ENCODE measurements at places on chromosomes 2 and 18.

DNA sequence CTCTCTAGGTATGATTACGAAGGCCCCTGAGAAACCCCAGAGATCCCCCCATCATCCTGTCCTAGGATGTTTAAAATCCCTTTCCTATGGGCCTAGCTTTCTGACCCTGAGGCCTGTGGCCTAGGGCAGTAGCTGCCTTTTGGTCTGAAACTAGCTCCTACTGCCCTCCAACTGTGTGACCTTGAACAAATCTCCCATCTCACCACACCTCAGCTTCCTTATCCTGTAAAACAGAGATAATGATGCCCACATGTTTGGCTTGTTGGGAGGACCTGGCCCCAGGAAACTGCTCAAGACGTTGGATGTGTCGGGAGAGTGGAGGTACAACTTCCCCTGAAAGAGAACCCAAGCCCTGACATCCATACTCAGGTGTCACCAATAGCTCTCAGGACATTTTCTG lies 213.2 kb downstream of the SMAD2 start:
- H3K4me1 ChIP-seq = no peaks in the 10 kb centered on the region
- no peaks in the 10 kb centered on the region for H3K27me3 ChIP-seq
- no peaks in the 10 kb centered on the region for H3K36me3 ChIP-seq
- H3K27ac ChIP-seq = no peak overlapping the region

DNA sequence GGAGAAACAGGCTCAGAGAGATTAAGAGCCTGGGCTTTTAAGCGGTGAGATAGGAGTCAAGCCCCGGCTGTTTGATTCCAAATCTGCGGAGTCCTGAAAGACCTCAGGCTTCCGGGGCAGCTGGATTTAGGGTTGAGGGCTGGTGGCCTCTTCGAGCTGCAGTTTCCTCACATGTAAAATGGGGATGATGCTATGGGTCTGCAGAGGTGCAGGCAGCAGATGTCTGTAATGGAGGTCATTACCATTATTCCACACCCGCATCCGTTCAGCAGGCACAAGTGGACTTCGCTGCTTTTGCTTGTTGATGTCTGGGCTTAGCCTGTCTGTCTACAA lies 175.6 kb upstream of the HS6ST1 start:
- H3K36me3 ChIP-seq = no peaks in the 10 kb centered on the region
- H3K4me3 ChIP-seq = no peak overlapping the region
- DNase-seq = no peak
- peaks cover 10% of the 10 kb centered on the region for H3K4me1 ChIP-seq
- H3K27me3 ChIP-seq = peaks cover 7% of the 10 kb centered on the region

DNA sequence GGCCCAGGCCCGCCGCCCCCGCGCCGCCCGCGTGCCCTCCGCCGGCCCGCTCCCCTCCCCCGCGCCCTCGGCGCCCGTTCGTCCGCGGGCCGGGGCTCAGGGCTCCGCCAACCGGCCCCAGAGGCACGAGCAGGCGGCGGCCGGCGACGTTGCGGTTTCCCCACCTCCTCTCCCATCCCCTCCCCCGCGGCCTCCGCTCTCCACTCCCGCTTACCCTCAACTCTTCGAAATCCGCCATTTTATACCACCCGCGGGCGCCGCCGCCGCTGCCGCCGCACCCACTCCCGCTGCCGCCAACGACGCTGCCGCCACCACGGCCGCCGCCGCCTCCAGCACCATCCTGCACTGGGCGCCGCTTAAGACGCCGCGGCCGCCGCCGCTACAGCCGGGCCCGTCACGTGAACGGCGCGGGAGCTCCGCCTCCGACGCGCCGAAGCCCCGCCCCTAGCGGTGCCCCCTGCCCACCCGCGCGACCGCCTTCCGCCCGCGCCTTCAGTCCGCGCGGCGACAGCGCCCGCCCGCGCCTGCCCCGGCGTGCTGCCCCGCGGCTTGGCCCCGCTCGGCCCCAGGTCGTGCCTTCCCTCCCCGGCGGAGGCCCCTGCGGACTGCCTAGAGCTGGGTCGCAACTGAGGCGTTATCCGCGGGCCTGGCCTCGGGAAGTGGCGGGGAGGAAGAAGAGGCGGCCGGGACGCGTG lies at the start of the genes KATNAL2 and PIAS2:
Gene KATNAL2, plus strand, starts transcription at position 495 of the 695 bp plus-strand sequence. CDS start 29,271 bp downstream, outside the sequence.
Gene PIAS2, minus strand, starts transcription at position 400 of the 695 bp plus-strand sequence. Its CDS starts 162 bp downstream, at position 238.
- H3K27me3 ChIP-seq = no peaks in the 10 kb centered on the region
- peak; percentile 88 for DNase-seq
- peak within 1 kb of the TSS; percentile 80 for H3K4me3 ChIP-seq
- peaks cover 12% of the 10 kb centered on the region for H3K4me1 ChIP-seq
- no peaks in the 10 kb centered on the region for H3K36me3 ChIP-seq
- peak within 1 kb of the TSS; percentile 85 for H3K27ac ChIP-seq

DNA sequence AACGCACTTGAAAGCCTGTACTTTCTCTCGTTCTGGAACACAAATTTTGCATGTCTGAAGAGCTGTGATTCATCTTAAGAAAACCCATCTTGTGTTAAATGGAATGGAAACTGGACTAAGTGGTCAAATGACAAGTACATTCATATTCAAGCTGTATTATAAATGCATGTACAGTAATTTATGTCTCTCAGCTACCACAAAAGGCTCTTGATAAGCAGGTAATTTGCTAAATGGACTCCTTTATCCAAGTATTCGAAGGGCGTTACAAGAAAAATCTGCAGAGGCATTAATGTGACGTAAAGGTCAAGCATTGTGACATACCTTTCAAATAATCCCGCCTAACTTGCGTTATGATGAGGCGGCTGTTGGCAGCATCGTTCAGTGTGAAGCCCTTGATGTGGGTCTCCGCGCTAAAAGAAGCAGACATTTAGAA lies 66.6 kb downstream of the ABCG8 start:
- H3K27ac ChIP-seq = no peak overlapping the region
- H3K4me3 ChIP-seq = no peak overlapping the region
- DNase-seq = no peak
- H3K4me1 ChIP-seq = no peaks in the 10 kb centered on the region
- peaks cover 16% of the 10 kb centered on the region for H3K36me3 ChIP-seq

GRCh38 chr2:175755169-175755568 lies 246.9 kb downstream of the LNPK start:
- no peaks in the 10 kb centered on the region for H3K4me1 ChIP-seq
- no peaks in the 10 kb centered on the region for H3K27me3 ChIP-seq
- no peak overlapping the region for H3K4me3 ChIP-seq
- H3K27ac ChIP-seq = no peak overlapping the region

GRCh38 chr2:131584940-131585339 lies 57.3 kb downstream of the CCDC74A start:
- H3K27me3 ChIP-seq = no peaks in the 10 kb centered on the region
- H3K4me1 ChIP-seq = no peaks in the 10 kb centered on the region
- no peaks in the 10 kb centered on the region for H3K36me3 ChIP-seq
- DNase-seq = no peak

DNA sequence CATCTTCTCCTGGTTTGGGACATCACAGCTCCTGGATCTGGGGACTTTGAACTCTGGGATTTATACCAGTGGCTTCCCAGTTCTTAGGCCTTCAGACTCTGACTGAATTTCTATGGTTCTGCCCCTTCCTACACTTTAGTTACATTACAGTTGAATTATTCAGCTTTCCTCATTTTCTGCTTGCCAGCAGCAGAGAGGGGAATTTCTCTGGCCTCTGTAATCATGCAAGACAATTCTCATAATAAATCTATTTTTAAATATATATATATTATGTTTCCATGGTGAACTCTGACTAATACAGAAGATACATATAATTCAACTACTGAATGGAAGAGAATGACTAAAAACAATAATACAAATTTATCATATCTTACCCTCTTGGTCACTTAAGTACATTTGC lies 1478.6 kb upstream of the ACVR2A start:
- no peaks in the 10 kb centered on the region for H3K27me3 ChIP-seq
- no peaks in the 10 kb centered on the region for H3K4me1 ChIP-seq
- H3K4me3 ChIP-seq = no peak overlapping the region
- H3K27ac ChIP-seq = no peak overlapping the region
- no peak for DNase-seq
- H3K36me3 ChIP-seq = no peaks in the 10 kb centered on the region

GRCh38 chr2:2799151-2799697 lies 468.1 kb upstream of the MYT1L start:
- H3K27me3 ChIP-seq = no peaks in the 10 kb centered on the region
- no peak overlapping the region for H3K27ac ChIP-seq
- DNase-seq = no peak

DNA sequence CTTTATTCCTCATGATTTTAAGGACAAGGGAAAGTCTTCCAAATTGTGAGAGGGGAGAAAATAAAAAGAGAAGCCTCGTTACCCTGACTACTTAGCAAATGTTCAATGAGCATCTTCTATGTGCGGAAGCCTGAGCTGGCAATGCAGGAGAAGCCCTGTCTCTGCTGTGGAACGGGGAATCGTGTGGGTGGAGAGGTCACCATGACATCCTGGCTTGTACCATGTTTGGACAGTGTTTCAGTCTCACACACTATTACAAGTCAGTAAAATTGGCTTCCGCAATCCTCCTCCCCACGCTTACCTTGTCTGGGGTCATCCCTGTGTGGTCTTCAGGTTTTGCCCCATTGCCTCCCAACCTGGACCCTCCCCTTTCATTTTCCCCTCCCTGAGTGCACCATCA lies 65.0 kb upstream of the PPM1B start:
- no peak for DNase-seq
- no peaks in the 10 kb centered on the region for H3K27me3 ChIP-seq
- H3K36me3 ChIP-seq = no peaks in the 10 kb centered on the region
- no peaks in the 10 kb centered on the region for H3K4me1 ChIP-seq

DNA sequence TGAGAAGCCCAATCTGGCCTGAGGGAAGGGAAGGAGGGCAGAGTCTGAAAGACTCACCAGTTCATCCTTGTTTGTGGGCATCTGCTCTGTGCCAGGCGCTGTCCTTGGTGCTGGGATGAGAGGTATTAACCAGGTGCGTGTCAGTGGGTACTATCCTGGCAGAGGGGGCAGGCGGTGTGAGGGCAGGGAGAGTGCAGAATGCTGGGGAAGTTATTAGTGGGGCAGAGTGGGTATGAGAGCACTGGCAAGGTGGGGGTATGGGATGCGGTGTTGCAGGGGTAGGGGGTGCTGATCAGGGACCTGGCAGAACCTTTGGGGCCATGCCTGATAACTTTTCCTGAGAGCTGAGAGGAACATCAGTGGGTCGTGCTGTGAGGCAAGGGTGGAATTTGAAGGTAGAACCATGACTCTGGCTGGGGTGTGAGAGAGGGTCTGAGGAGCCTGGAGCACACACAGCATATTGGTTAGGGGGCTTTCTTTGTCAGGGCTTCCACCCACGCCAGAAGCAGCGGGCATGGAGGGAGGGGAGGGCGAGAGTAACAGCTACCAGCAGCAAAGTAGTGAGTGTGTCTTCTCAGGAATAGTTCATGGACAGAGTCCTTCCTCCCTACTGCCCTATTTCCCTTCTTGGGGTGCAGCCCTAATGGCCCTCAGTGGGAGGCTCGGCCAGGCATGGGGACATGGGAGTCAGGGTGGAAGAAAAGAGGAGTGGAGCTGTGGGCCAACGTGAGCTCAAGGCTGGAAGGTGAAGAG lies 290.7 kb downstream of the CYP26B1 start:
- no peak for DNase-seq
- H3K4me1 ChIP-seq = peaks cover 12% of the 10 kb centered on the region
- no peaks in the 10 kb centered on the region for H3K27me3 ChIP-seq
- H3K4me3 ChIP-seq = no peak overlapping the region
- no peaks in the 10 kb centered on the region for H3K36me3 ChIP-seq
- H3K27ac ChIP-seq = no peak overlapping the region

- no peaks in the 10 kb centered on the region for H3K4me1 ChIP-seq
- no peak overlapping the region for H3K4me3 ChIP-seq
- no peaks in the 10 kb centered on the region for H3K36me3 ChIP-seq
- H3K27me3 ChIP-seq = no peaks in the 10 kb centered on the region
Measured at GRCh38 chr18:23062011-23062410, 73.3 kb upstream of the CABLES1 start.

DNA sequence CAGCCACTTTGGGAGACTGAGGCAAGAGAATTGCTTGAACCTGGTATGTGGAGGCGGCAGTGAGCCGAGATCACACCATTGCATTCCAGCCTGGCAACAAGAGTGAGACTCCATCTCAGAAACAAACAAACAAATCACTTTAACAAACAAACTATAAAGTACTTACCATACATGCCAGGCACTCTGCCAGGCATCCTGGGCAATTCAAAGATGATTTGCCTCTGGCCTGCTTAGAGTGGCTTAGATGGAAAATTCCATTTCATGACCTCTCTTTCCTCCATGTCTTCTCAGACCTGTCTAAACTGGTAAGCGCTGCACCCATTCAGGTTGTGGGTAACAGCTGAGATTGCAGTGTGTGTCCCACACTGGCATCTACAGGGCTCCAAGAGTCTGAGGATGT lies 273.2 kb downstream of the BCL2 start:
- H3K27ac ChIP-seq = no peak overlapping the region
- H3K27me3 ChIP-seq = peaks cover 13% of the 10 kb centered on the region
- no peak for DNase-seq
- H3K4me3 ChIP-seq = no peak overlapping the region
- H3K4me1 ChIP-seq = no peaks in the 10 kb centered on the region

DNA sequence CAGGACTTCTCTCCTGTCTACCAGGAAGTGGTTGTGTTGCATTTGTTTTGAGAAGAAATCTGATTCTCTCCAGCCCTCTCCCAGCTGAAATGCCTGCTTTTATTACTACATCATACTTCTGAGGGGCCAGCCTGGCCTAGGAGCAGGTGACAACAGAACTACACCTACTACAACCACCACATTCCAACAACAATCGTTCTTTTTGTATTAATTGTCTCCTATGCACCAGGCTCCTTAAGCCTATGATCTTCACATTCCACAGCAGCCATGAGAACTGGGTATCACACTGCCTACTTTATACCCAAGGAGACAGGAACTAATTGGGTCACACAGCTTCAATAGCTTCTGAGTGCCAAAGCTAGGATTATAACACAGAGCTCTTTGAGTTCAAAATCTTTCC lies 167.7 kb downstream of the TDRD15 start:
- no peaks in the 10 kb centered on the region for H3K36me3 ChIP-seq
- no peak overlapping the region for H3K4me3 ChIP-seq
- no peak overlapping the region for H3K27ac ChIP-seq
- H3K4me1 ChIP-seq = no peaks in the 10 kb centered on the region

- no peak overlapping the region for H3K27ac ChIP-seq
- no peaks in the 10 kb centered on the region for H3K36me3 ChIP-seq
- H3K4me1 ChIP-seq = no peaks in the 10 kb centered on the region
- H3K27me3 ChIP-seq = peaks cover 11% of the 10 kb centered on the region
- H3K4me3 ChIP-seq = no peak overlapping the region
- no peak for DNase-seq
Measured at GRCh38 chr2:88187927-88188326, 17.8 kb downstream of the THNSL2 start.

DNA sequence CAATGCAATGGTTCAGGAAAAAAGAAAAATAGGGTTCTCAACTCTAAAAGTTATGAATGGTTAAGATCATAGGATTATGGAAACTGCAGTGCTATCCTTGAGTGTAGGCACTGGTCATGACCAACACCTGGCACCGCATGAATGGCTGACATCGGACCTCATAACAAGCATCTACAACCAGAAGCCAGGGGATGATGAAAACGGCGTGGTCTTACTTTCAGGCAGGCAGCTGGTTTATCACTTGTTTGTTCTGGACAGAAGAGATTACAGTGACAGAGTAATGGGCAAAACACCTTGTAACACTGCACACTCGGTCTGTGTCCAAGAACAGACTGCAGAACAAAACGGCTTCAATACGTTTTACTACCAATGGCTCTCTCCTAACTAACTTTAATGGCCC lies 132.8 kb downstream of the STK39 start:
- H3K4me1 ChIP-seq = peaks cover 3% of the 10 kb centered on the region
- H3K27me3 ChIP-seq = no peaks in the 10 kb centered on the region
- no peak overlapping the region for H3K4me3 ChIP-seq
- H3K27ac ChIP-seq = no peak overlapping the region
- H3K36me3 ChIP-seq = no peaks in the 10 kb centered on the region
- DNase-seq = no peak

- peaks cover 17% of the 10 kb centered on the region for H3K27me3 ChIP-seq
- peaks cover 10% of the 10 kb centered on the region for H3K4me1 ChIP-seq
- peak; percentile 41 for DNase-seq
- H3K36me3 ChIP-seq = no peaks in the 10 kb centered on the region
- no peak overlapping the region for H3K27ac ChIP-seq
Measured at GRCh38 chr2:126881591-126881990, 17.1 kb upstream of the TEX51 start.
